ENCODE measurements at places on chromosomes 11 and 22.

DNA sequence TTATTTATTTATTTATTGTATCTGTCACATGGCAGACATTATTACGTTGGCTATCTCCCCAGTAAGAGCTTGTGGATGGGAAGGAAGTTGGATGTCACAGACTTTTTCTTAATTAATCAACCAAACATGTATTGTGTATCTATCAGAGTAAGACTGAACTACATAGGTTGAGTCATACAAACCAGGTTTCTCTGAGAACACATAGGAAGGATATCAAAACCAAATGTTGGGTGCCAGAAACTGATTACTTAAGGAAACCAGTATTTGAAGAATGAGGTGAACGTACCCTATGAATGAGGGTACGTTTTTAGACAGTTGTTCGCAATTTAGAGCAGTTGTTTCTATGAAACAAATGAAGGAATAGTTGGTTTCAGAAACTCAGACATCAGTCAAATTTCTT is 136.4 kb downstream of the SLC17A6 start:
- no peak for DNase-seq

DNA sequence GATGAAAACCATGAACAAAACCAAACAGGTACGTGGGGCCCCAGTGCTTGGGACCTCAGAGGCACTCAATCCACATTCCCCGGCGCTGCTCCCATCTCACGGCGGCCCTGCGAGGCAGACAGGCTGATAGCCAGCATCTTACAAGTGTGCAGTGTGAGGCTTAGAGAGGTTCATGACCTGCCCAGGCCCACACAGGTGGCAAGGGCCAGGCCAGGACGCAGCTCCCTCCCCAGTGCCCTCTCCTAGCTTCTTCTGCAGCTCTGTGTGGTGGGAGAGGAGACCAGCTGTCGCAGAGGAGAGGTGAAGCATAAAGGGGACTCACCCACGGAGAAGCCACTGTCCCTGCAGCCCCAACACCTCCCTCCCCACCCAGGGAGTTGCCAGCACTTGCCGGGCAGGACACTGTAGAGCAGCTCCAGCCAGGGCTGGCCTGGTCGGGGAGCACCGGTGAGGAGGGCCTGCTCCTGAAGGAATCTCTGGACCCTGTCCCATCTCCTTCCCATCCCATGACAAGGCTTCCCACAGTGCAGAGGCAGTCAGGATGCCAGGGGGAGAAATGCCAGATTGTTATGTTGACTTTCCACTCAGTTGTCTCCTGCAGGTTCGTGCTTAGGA is 92.4 kb upstream of the TMEM45B start:
- no peak for DNase-seq

DNA sequence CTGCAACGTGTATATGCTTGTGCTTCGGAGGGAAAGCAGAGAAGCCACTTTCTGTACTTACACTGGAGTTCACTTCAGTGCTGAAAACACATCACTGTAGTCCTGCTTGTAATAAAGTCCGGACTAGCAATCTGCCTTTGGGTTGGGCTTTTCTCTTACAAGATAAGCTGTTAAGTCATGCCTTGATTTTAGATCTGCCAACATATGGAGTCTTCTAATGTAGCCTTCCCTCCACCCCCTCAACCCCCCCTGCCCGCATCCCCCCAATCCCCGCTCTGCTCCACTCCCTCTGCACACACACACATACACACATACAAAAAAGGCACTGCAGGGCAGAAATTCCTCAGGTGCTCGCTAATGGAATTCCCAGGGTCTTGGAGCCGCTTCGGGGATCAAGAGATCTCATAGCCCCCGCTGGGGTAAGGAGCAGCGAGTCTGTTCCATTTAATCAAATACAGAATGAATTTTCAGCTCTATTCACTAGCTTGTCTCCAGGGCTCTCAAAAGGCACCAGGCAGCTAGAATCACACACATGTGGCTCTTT is 3.4 kb downstream of the CDON start:
- no peak for DNase-seq

GRCh38 chr11:117932426-117932825 is 3.2 kb upstream of the TMPRSS13 start:
- DNase-seq: no peak

GRCh38 chr22:32791056-32791455 is 10.4 kb upstream of the TIMP3 start:
- no peak for DNase-seq

- no peak for DNase-seq
Observed at GRCh38 chr11:66150725-66151124, 80.7 kb downstream of the PACS1 start.

DNA sequence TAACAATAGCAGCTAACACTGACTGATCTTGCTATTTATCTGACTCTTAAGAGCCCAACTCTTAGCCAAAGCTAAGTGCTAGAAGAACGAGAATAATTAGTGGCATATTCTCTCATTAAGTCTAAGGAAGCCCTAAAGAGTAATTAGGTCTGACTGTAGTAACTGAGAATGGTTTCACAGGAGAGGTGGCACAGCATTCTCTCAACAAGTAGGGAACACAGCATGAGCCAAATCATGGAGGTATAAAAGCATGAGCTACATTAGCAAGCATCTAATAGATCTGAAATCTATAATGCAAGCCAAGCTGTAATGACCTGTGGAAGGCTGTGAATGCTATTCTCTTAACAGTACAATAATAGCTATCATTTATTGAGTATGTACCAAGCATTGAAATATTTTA is 230.6 kb downstream of the TTC28 start:
- DNase-seq: no peak

GRCh38 chr11:75481223-75481921 is 44.4 kb downstream of the GDPD5 start:
- no peak for DNase-seq

DNA sequence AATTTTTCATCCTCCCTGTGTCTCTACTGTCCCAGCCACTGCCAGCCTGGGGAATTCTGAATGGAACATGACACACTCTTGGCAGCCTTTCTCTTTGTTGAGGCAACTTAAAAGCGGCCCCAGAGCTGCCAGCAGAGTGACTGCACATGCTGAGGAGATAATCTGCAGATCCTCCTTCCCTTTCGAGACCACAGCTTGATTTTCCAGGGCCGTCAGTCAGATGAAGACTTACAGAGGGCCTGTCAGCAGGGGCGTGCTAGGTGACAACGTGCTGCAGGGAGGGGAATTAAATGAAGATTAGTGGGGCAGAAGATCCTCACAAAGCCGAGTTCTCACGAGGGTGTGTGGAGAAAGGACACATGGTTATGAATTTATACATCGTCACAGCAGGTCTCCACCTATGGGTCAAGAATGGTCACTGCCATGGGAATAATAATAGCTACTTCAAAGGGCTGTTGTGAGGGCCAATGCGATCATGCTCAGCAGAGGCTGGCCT is 193.5 kb upstream of the PITPNB start:
- peak; percentile 43 for DNase-seq

GRCh38 chr11:10413268-10413667 is 41.8 kb upstream of the AMPD3 start:
- DNase-seq: peak; percentile 22

- no peak for DNase-seq
Observed at GRCh38 chr11:11218629-11218986, 134.4 kb downstream of the CSNK2A3 start.

DNA sequence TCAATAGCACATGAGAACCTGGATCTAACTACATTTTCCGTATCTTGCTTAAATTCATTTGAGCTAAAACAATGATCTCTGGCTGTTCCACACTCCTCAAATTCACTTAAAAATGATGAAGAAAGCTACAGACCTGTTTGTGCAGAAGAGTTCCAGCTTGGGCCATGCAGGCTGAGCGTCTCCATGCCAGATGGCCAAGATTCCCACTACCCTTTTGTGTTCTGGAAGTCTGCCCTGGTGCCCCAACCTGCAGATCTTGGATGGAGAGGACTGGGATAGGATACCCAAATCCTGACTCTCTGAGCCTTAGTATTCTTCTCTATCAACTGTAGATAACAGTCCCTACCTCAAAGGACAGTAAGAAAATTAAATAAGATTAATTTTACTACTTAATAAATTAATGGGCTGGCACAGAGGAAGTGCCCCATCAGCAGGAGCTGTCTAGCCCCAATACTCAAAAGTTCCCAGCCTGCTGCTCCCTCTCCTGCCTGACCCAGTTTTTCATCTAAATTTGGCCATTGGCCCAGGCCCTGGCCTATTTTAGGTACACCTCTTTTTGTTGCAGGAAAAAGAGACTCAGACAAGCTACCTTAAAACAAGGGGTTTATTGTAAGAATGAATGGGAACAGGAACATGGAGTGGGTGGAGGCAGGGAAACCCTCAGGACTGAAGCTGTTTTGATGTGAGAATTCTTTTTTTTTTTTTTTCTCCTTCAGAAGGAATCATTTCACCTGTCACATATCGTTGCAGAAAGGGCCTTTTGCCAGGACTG is 81.4 kb upstream of the GRK3 start:
- DNase-seq: no peak

- DNase-seq: no peak
Observed at GRCh38 chr11:3221408-3222002, 2.9 kb upstream of the MRGPRG start.

DNA sequence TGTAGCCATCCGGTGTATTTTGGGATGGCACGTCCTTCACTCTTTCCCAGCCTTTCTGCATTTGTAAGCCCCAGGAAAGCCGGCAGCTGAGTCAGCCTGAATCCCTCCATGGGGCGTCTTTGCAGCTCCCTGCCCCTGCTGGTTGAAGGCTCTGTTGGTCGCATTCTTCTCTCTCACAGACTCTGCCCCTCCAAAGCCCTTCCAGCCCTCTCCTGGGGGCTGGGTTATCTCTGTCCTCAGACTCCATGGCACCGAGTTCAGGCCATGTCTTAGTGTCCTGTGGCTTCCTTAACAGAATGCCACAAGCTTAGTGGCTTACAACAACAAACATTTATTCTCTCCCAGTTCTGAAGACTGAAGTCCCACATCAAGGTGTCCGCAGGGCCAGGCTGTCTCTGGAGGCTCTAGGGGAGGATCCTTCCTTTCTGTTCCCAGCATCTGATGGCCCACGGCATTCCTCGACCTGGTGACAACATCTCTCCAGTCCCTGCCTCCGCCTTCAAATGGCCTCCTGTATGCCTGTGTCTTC is 62.2 kb downstream of the BCR start:
- peak; percentile 46 for DNase-seq

DNA sequence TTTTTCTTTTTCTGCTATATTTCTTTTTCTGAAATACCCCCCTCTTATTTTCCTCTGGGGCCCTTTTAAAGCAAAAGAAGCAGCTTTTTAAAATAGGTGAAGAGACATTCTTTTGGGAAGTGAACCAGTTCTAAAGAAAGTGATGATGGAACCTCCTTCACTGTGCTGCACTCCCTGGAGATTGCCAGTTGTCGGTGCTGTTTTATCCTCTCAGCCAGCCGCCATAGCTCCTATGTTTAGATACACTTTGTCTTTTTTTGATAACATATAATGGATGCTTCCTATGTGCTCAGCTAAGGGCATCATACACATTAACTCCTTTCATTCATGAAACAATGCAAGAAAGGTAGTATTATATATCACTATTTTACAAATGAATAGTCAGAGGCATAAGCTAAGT is 14.0 kb downstream of the CFAP300 start:
- DNase-seq: peak; percentile 28

DNA sequence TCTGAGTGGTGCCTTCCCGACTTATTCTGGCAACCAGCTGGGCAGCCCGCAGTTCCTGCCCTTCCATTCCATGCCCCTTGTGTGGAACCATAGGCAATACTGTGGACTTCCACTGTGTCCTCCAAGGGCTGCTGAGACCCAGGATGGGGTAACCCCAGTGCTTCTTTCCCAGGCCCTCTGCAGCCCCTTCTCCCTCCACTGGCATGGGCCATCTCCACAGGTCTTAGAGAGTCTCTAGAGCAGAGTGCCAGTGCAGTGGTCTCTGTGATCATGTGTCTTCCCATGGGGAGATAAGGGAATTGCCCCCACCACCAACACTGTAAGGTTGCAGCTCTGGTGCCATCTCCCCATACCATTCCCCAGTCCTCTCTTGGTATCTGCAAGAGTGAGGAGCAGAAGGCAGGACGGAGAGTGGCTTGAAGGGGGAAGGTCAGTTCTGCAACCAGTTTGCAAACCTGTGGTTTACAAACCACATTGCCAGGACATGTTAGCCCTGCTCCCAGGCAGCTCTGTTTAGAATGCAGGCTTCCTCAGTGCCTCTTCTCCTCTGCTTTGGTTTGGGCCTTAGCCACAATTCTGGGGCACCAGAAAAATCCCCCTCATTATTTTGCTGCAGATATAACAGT is 20.9 kb upstream of the DRD2 start:
- no peak for DNase-seq

GRCh38 chr11:74777038-74777437 is 28.4 kb downstream of the RNF169 start:
- DNase-seq: no peak

DNA sequence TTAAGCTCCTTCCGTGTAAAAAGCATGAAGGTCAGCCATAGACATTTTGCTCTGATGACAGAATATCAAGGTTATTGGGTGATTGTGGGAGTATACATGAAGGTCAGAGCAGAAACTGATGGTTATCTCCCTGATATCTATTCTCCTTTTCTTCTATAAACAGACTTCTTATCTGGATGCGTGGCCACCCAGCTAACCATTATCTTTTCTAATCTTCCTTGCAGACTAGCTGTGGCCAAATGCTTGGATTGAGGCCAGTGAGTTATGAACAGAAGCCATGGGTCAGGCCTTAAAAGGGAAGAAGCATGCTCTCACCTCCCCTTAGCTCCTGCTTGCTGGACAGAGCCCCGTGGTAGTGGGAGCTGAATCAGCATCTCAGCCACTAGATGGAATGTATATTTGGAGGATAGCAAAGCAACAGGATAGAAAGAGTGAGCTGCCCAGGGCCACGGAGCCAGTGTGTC is 31.3 kb upstream of the LRRC55 start:
- peak; percentile 1 for DNase-seq

GRCh38 chr11:115302946-115303703 is 201.1 kb downstream of the CADM1 start:
- no peak for DNase-seq

GRCh38 chr22:40403651-40404050 is 33.3 kb downstream of the SGSM3 start:
- no peak for DNase-seq

- no peak for DNase-seq
Observed at GRCh38 chr11:93221539-93221938, 23.7 kb upstream of the SLC36A4 start.

DNA sequence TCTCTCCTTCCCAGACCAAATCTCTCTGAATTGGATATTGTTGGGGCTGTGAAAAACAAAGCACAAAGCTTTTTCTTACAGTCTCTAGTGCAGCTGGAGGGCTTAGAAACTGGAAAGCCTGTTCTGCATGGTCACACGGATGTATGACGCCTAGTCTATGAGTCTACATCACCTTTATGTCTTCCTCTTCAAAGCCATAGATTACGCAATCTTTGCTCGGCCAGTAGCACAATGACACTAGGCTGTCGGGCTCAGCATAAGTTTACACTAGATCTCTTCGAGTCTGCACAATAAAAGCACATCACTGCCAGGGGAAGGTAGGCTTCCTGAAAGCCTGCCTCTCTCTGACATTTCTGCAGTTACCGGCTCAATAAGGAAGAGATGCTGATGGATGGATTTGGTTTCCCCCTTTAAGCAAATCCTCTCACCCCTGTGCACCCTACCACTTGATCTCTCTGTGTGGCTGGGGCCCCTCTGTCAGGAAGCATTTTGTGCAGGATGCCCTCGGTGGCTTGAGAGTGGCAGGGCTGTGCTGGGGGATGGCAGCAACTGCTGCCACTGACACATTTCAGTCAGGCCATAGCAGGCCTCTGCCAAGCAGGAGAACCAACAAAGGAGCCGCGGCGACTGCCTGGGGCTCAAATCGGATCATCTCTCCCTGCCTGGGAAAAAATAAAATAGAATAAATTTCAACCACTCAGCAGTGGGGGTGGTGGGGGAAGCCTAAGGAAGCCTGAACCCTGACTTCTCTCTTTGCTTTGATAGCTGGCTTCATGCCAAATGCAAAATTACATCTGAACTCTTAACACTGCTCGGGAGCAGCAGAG is 1272.8 kb downstream of the LRRC4C start:
- DNase-seq: no peak

All from IMR-90 (cell line).